ENCODE measurements at places on chromosomes 7 and 10. TPM values are rescaled to one million over a fixed set of nuclear protein-coding genes. Genes with fewer than 3 reads are reported as not detected.

GRCh38 chr7:7554649-7555575 lies 11.8 kb upstream of the MIOS start:
- peak; percentile 69 for DNase-seq

DNA sequence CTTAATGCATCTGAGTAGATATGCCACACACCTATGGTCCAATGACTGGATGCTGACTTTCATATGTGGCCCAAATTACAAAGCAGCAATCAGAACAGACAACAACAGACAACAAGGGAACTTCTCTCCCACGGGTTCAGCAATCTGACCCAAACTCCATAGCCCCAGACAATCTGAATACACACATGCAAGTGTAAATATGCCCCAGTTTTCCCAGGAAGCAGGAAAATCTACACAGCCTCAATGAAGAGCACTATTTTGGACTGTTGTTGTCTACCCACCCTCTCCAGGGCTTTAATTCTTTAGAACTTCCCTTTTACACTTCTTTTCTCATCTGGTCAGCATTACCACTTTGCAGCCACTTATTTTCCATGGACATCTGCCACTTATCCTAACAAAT lies 2.0 kb upstream of the CCNY start:
- DNase-seq, result no peak

- DNase-seq, result no peak
Observed at GRCh38 chr10:114492351-114493037, 88.2 kb upstream of the AFAP1L2 start.

- DNase-seq, result peak; percentile 68
Observed at GRCh38 chr7:137296576-137296975, 47.0 kb downstream of the PTN start.

The HMX2 gene
- total RNA-seq, result not detected

The OGDHL gene
- total RNA-seq, result 1.4 TPM

DNA sequence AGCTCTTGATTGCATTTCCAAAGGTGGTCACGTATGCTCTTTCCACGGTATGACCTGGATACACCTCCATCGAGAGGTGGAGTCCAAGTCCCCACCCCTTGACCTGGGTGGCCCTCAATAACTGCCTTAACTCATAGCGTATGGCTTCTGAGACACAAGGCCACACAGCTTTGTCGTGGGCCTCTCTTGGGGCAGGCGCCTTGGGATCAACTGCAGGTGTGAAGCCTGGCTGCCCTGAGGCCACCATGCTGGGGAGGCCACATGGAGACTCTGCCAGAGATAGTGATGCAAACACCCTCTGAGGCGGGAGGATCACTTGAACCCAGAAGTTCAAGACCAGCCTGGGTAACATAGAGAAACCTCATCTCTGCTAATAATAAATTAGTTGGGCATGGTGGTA lies 30.7 kb upstream of the RASGEF1A start:
- no peak for DNase-seq

The MRLN gene
- 120 TPM for total RNA-seq

- DNase-seq, result no peak
Observed at GRCh38 chr7:27140126-27140857, 3.2 kb downstream of the HOXA5 start.

GRCh38 chr10:804191-804781 lies 114.8 kb upstream of the DIP2C start:
- DNase-seq, result no peak

GRCh38 chr7:51785171-51785570 lies 468.6 kb upstream of the COBL start:
- DNase-seq, result no peak

- peak; percentile 14 for DNase-seq
Observed at GRCh38 chr7:103149808-103150180, 895 bp upstream of the NAPEPLD start.

DNA sequence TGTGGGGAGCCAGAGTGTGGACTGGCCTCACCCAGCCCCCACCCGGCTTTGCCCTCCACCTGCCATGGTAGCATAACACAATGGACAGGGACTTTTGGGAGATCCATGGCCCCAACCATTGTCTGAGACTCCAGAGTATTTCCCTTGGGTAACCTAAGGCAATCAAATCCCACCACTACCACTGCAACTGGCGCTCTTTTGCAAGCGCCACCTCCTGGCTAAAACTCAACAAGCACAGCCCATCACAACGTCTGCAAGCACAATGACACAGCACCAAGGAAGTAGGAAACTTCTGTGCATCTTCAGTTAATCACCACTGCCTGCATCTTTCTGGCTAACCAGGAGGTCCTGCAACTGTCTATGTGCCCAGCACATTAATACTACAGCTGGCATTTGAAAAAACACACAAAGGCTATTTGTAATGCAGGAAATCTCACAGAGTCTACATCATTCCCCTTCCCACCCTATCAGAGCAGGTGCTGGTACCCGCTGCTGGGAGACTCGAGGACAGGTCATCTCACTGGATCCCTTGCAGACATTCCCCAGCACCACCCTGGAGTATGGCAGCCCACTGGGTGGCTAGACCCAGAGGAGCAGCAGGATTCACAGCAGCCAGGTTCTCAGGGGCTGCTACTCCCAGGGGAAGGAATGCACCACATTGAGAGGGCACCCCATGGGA lies 27.7 kb downstream of the ANKRD26 start:
- DNase-seq, result no peak

All from tongue (tissue), 3 donors.